Occipital lobe (tissue), 3 donors: ENCODE measurements at places on chromosomes 3 and 15.
A peak's percentile ranks its signal among the peaks of the same experiment; 100 is the strongest.

- DNase-seq: no peak
Measured at GRCh38 chr15:73956743-73957135, 30.5 kb downstream of the LOXL1 start.

DNA sequence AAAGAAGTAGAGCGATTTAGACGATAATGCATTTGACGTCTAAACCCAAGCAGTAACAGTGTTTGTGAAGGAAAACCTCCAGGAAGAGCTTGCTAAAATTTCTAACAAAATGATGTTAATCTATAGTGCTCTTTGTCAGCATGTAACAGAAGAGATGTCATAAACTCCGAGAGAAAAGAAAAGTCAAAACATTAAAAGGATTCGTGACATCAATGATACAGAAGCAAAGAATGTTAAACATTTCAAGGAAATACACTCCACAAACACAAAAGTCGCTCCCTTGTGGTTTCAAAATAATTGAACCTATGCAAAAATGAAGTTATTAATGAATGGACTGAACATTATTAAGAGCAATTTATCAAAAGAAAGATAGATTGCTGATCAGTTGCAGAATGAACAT is 27.9 kb downstream of the AADAC start:
- no peak for DNase-seq

- DNase-seq: peak; percentile 86
Measured at GRCh38 chr3:10551821-10552630, 46.6 kb upstream of the ATP2B2 start.

- no peak for DNase-seq
Measured at GRCh38 chr15:40234783-40235182, 4.1 kb upstream of the PAK6 start.

- DNase-seq: no peak
Measured at GRCh38 chr3:100709842-100710260, 557 bp downstream of the TFG start.

- DNase-seq: no peak
Measured at GRCh38 chr3:71067977-71068654, 515.4 kb downstream of the FOXP1 start.

GRCh38 chr3:182978387-182978786 is 2.0 kb downstream of the DCUN1D1 start:
- DNase-seq: no peak
